ENCODE measurements at places on chromosomes 16 and 17.

DNA sequence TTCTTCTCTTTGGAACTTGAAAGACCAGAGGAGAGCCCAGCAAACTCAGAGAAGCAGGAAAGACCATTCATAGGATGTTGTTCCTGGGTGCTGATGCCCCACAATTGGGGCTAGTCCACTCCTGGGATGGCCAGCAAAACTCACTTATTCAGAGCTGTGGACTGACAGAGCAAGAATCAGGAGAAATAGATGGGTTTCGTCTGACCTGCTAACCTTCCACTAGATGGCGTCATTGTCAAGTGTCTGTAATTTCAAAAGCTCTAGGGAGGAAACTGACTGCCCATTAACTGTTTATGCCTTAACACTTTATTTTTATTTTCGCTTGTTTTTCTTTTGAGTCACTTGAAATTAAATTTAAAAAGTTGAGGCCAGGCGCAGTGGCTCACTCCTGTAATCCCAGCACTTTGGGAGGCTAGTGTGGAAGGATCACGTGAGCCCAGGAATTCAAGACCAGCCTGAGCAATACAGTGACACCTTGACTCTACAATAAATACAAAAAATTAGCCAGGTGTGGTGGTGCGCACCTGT lies 28.7 kb upstream of the MILR1 start:
- DNase-seq: peak; percentile 78

DNA sequence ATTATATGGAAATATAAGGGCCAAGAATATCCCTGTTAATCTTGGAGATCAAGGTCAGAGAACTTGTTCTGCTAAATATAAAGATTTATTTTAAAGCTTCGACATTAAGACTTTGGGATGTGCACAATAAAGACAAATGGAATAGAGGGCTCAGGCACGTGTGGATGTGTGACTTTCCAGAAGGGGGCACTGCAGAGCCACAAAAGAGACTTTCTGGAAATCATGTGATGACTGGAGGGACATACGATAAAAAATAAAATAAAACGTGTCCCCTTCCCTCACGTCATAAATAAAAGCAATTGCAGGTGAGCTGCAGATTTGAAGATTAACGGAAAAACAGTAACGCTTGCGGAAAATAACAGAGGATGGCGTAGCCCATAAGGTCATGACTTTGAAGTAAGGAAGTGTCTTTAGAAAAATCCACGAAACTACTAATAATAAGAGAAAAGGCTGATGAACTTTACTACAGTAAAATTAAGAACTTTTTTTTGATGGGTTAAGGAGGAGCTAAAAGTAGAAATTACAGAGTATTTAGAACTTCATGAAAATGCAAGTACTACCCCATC lies 9.4 kb upstream of the ENGASE start:
- no peak for DNase-seq

GRCh38 chr17:76238847-76239537 lies 1.3 kb downstream of the RNF157 start:
- no peak for DNase-seq

GRCh38 chr16:8951447-8952280 lies 12.0 kb downstream of the USP7 start:
- no peak for DNase-seq
